ENCODE measurements at places on chromosomes 4 and X.
A peak's percentile ranks its signal among the peaks of the same experiment; 100 is the strongest.

DNA sequence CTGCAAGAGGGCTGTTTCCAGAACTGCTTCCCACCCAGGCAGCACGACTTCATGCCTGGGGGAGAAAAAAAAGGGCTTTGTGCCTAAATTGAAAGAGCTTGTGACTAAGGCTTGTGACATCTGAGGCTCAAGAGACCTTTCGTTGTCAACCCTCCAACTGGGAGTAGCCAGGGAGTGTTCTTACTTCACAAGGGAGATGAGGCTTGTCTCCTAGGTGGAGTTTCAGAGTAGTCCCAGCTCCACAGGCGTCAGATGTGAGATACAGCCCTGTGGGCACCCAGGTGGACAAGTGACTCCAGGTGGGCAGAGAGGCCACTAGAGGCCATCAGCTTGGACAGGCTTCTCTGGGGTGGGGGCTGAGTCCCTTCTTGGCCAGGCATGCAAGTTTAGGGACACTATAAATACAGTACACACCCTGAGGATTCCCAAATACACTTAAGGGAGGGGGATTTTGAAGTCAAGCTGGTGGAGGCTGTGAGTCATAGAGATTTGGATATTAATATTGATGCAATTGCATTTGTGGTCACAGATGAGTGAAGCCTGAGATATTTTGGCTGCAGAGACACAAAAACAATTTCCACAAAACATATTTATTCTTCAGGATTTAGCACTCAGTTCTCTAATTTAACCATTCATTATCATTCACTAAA lies 40.1 kb upstream of the SETD7 start:
- DNase-seq = no peak

GRCh38 chrX:74372272-74372671 lies 49.0 kb upstream of the SLC16A2 start:
- no peak for DNase-seq

- no peak for DNase-seq
These were observed 16.0 kb downstream of the ANXA3 start for GRCh38 chr4:78567500-78568060.

GRCh38 chrX:150234126-150234525 lies 129.0 kb upstream of the MAMLD1 start:
- no peak for DNase-seq

DNA sequence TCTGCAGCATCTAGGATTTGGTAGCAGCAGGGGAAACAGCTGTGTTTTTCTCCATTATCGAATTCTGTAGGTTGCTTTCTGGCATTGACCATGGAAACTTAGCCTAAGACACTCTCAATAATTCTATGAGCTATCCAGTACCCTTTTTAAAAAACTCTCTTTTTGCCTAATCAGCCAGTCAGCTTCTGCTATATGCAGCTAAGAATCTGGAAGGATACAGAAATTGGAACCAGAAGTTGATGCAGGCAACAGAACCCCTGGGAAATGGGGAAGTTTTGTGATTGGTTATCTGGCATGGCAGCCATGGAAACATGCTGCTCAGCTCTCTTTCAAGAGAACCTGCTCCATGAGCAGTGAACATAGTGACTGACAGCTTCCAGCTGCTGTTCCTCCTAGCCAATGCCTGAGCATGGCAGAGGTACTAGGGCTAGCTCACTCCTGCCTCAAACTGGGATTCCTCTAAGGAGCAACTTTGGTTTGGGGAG lies 417.6 kb upstream of the MAOA start:
- no peak for DNase-seq

GRCh38 chr4:39716356-39716755 lies 18.4 kb downstream of the UBE2K start:
- no peak for DNase-seq

DNA sequence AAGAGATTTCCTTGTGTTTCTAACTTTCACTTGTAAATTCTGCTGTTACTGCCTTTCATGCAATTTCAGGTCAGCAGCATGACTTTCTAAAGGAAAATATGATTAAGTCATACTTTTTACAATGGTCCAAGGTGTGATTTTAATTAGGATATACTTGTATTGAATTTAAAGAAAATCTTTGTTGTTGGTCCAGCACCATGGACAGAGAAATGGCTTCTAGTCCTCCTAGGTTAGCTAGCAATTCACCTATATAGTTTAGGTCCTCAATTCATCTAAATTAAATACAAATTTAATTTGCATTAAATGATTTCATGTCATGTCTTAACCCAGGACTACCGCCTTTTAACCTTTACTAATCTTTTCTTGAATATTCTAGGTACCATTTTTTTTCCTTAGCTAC lies 304.9 kb upstream of the RPS6KA3 start:
- DNase-seq = no peak

DNA sequence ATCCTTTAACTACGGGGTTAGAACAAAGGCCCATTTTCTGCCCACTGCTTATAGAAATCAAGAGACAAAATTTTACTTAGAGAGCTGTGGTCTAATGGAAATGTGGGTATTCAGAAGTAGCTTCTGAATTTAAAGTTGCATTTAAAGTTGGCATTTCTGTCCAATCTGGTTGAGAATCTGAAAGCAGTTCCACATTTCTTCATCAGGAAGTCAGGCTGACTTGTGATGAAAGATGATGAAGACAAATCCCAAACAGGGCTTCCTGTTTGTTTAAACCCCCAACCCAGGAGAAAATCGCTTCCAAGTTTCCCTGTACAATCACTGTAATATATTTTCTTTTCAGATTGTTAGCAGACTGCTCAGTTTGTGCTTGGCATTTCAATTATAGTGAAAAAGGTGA lies 345.3 kb downstream of the SPRY1 start:
- no peak for DNase-seq

- DNase-seq = no peak
These were observed 2.8 kb downstream of the MXD4 start for GRCh38 chr4:2259036-2259540.

DNA sequence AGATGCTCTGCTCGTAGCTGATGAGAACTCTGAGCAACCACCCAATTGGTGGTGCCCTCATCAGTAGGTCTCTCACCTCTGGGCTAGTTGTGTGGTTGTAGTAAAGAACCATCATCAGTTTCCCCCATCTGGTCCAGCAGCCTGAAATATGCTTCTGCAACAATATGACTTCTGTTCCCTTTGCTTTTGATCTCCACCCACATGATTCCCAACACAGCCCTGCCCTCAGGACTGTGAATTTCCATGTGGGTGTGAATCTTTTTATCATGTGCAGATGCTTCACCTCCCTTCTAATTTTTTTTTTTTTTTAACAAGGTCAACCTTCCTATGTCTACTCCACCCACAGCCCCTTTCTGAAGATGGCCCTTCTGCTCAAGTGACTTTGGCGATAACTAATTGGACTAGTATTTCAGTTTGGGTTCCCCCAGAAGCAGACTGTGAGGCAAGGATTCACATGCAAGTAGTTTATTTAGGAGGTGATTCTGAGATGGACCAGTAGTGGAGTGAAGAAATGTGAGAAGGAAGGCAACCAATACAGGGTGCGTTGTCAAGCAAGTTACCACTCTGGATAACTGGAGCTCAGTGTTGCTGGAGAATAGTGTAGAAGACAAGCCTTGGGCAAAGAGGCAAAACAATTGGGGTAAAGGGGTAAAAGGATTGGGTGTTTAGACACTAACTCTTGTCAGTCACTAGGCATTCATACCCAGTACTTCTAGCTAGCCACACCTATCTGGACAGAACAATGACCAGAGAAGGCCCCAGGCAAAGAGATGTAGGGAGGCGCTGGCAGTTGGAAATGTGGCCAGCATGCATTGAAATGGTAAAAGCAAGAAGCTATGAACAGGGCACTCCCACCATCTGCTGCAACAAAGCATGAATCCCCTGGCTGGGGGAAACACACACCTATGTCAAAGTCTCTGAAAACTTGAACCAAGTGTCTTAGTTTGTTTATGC lies 466.2 kb downstream of the BCOR start:
- no peak for DNase-seq

GRCh38 chr4:100819505-100819904 lies 301.7 kb upstream of the EMCN start:
- no peak for DNase-seq

- no peak for DNase-seq
These were observed 318.4 kb downstream of the PPP3CA start for GRCh38 chr4:101028886-101029285.

DNA sequence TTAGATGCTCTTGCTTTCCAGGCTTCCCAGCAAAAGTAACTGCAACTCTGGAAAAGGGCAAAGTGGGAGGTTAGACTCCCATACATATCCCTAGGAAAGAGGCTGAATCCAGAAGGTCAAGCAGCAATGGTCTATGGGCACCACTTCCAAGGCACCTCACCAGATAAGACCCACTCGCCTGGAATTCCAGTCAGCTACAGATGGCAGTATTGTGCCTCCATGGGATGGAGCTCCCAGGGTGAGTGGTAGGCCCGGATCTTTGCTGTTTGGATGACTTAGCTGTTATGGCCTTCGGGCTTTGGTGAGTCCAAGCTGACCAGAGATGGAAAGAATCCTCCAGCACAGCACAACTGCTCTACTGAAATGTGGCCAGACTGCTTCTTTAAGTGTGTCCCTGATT lies 688.0 kb downstream of the PCDH19 start:
- DNase-seq = no peak

- peak; percentile 53 for DNase-seq
These were observed 45.6 kb downstream of the SMARCA5 start for GRCh38 chr4:143558823-143559756.

DNA sequence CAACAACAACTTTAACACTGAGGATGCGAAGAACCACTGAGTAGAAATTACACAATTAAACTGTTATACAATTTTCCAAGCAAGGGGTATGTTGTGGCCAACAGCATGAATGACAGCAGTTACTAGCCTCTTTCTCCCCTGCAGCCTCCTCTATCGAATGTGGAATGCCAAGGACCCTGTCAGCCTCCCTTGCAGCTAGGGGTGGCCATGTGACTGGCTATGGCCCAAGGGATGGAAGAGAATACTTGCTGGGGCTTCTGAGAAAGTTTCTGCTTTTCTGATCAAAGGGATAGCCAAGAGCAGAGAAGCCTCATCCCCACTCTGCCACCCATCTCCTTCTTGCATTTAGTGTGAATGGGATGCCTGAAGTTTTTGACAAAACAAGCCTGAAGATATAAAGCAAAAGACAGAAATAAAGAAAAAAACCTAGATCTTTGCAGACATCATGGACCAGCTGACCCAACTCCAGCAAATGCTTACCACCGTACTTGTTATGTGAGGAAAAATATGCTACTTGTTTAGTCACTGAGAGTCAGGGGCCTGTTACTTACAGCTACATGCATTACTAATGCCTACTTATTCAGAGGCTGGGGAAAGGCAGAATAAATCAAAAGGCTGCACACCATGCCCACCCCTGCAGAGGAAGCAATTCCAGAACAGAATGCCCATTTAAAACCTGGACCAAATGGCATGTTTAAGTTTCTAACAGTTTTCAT lies 32.0 kb downstream of the DCTD start:
- DNase-seq = no peak

DNA sequence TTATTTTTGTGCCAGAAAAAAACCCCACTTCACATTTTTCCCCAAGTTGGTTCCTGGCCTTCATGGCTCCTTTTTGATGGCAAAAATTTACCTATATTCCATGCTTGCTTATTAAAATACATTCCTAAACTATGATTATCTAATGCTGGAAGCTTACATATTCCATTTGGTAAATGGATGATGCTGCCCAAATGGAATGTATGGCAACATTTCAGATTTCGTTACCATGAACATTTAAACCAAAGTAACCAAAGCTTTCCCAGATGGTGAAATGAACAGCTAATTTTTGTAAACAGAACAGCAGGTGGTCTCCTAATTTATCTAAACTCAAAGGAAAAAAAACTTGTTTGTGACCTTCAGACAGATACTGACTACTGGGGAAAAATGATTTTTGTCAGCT lies 110.8 kb upstream of the TEX13A start:
- DNase-seq = no peak

- DNase-seq = no peak
These were observed 192.0 kb downstream of the ARHGAP10 start for GRCh38 chr4:147923854-147924253.

GRCh38 chrX:31847773-31848172 lies 775.9 kb upstream of the FTHL17 start:
- no peak for DNase-seq

GRCh38 chrX:39456894-39457604 lies 640.7 kb downstream of the BCOR start:
- DNase-seq = no peak

Measured in GM18507 (cell line).